ENCODE measurements at places on chromosomes 2 and 18.

DNA sequence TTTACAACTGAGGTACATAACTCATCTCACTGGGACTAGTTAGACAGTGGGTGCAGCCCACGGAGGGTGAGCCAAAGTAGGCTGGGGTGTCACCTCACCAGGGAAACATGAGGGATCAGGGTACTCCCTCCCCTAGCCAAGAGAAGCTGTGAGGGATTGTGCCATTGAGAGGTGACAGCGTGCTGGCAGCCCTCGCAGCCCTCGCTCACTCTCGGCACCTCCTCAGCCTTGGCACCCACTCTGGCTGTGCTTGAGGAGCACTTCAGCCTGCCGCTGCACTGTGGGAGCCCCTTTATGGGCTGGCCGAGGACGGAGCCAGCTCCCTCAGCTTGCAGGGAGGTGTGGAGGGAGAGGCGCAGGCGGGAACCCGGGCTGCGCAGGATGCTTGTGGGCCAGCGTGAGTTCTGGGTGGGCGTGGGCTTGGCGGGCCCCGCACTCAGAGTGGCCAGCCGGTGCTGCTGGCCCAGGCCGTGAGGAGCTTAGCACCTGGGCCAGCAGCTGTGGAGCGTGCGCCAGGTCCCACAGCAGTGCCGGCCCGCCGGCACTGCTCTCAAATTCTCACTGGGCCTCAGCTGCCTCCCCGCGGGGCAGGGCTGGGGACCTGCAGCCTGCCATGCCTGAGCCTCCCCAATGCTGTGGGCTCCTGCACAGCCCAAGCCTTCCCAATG, 44.5 kb upstream of the FAM110C start:
- no peak for DNase-seq

DNA sequence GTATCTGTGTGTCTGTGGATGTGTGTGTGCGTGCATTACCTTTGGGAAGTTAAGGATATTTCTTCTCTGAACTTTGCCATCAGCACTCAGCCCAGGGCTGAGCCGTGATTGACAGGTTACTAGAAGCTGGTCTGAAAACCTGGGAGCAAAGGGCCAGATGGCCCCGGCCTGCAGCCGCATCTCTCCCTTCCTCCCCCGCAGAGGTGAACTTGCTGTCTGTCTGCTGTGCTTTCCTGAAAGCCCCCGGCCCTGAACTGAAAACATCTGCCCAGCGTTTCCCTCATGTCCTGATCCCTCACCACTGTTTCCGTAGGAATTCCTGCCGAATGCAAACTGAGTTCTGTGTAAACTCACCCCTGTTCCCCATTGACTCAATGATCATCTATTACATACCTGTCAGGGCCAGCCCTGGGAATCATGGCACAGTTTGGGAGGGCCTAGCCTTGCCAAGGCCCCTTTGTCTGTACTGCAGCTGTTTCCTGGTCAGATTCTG, 45.8 kb downstream of the MYCN start:
- no peak for DNase-seq

GRCh38 chr2:66982766-66983165, 414.4 kb upstream of the ETAA1 start:
- DNase-seq, result no peak

DNA sequence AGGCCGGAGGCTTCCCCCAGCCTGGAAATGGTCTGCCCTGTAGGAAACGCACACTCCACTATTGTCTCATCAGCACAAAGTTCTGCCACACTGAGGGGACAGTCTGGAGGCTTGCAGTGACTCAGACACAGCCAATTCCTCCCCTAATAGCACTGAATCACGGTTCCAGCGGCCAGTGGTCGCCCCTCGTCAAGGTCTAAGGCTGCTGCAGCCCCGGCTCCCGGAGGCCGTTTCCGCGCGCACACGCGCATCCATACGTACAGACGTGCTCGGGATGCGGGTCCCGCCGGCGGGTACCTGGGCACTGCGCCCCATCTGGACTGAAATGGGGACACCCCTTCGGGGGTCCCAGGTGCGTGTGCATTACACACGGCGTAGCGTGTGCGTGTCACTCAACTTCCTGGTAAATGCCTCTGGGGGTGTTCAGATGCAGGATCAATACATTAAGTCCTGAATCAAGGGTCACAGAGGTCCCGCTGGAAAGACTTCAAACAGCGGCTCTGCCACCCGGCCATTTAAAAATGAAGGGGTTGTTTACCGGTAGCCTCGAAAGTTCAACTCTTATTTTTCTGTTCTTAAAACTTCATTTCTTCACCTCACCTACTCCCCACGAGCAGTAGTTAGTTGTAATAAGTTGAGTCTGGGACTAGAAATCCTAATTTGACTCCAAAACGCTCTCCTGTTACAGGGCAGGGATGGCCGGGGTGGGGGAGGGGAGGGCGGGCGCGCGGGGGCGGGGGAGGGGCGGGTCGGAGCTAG, 572 bp upstream of the ZNF516 start:
- DNase-seq, result no peak

GRCh38 chr2:16330012-16330411, 335.6 kb downstream of the CYRIA start:
- no peak for DNase-seq

- DNase-seq, result no peak
Observed at GRCh38 chr18:42517896-42518295, 562.9 kb downstream of the PIK3C3 start.

GRCh38 chr2:239231231-239232194, 169.3 kb downstream of the HDAC4 start:
- no peak for DNase-seq

- no peak for DNase-seq
Observed at GRCh38 chr2:24626131-24626530, 135.1 kb downstream of the NCOA1 start.

- peak; percentile 76 for DNase-seq
Observed at GRCh38 chr2:8583400-8584173, 98.3 kb upstream of the ID2 start.

GRCh38 chr18:24947521-24948305, 404.3 kb downstream of the ZNF521 start:
- DNase-seq, result no peak

GRCh38 chr2:242063850-242064249, 194.3 kb downstream of the RTP5 start:
- DNase-seq, result no peak

GRCh38 chr2:235560345-235560744, 66.5 kb downstream of the AGAP1 start:
- no peak for DNase-seq

DNA sequence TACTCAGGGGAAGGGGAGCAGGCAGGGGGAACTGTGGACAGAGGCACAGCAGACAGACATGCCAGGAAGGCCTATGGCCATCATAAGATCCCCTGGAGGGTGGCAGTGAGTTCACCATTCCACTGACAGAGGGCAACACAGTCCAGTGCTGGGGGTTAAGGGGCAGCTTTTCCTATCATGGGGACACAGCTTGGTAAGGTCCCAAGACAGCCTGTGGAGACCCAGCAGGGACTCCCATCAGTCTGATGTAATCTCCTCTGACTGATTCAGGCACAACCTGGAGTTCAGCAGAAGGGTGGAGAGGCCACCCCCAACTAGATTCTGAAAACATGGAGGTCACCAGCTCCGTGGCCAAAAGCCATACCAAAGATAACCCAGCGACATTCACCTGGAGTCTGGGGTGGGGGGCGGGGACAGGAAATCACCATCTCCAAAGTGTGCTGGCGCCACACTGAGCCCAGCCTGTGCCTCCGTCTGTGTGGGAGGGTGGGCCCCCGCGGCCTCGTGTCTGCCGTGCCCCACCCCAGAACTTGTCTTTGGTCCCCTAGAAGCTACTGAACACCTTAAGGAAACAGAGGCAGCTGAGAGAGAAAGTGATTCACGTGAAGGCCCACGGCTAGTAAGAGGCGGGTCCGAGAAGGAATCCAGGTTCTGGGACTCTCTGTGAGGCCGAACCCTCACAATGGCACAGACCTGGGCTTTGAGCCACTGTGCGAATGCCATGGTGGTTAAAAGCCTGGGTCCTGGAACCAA, 28.6 kb downstream of the DNMT3A start:
- no peak for DNase-seq

DNA sequence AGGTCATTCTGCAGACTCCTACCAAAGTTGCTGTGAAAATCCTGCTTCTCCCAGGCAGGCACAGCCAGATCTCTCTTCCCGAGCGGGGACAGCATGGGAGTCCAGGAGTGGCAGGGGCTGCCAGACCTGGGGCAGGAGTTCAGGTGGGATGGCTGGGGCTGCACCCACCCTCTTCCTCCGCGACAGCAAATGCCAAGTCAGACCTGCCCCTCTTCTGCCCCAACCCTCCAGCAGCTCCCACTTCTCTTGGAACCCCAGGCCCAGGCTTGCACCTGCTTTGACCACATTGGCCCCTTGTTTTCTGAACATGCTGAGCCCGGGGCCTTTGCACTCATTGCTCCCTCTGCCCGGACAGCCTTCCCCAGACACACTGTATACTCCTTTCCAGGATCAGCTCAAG, 288.2 kb upstream of the HS6ST1 start:
- no peak for DNase-seq

- DNase-seq, result no peak
Observed at GRCh38 chr18:54392543-54393023, 34.9 kb downstream of the C18orf54 start.

DNA sequence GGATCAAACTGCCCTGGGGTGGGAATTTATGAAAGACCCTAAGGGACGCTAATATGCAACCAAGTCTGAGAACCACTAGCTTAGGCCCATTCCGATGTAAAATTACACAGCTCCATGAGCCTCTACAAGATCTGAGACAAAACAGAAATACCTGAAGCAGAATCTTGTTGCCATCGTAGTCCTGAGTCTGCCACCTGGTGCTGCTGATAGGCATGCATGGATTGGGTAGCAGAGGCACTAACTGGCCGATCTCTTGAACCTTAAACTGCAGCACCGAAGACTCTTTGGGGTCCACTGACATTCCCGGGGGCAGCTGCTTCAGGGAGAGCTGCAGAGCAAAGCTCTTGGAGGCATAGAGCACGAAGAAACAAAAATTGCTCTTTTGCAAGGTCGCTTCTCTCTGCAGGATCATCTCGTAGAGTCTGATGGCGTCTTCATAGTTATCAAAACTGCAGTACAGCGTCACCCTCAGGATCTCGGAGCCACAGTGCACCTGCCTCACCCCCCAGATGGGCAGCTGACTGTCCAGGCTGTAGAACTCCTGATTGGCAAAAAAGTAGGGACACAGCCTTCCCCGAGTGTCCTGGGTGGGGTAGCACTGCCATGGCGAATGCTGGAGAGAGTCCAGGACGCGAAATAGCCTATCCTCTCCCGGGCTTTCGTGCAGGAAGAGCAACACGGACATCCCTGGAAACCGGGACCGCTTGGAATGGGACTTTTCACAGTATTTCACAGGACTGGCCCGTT, 848 bp downstream of the FAM124B start:
- DNase-seq, result no peak

GRCh38 chr2:231228223-231228622, 29.8 kb downstream of the ARMC9 start:
- no peak for DNase-seq

- DNase-seq, result no peak
Observed at GRCh38 chr2:15388406-15389325, 172.5 kb downstream of the NBAS start.

DNA sequence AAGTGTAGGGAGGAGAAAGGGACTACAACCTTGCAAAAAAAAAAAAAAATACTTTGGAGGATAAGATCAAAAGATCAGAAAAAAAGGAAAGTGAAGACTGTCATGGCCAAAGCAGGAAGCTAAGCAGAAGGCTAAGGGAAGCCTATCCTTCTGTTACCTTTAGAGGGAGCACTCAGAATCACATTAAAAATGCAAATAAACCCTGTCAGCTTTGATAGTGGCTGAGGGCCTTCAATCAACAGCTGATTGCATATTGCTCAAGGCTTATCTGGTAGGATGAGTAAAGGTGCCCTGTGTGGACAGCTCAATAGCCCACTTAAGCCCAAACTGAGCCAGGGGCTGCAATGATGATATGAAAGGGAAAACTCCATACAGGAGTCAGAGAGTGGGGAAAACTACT, 1021.2 kb downstream of the LRP1B start:
- no peak for DNase-seq

DNA sequence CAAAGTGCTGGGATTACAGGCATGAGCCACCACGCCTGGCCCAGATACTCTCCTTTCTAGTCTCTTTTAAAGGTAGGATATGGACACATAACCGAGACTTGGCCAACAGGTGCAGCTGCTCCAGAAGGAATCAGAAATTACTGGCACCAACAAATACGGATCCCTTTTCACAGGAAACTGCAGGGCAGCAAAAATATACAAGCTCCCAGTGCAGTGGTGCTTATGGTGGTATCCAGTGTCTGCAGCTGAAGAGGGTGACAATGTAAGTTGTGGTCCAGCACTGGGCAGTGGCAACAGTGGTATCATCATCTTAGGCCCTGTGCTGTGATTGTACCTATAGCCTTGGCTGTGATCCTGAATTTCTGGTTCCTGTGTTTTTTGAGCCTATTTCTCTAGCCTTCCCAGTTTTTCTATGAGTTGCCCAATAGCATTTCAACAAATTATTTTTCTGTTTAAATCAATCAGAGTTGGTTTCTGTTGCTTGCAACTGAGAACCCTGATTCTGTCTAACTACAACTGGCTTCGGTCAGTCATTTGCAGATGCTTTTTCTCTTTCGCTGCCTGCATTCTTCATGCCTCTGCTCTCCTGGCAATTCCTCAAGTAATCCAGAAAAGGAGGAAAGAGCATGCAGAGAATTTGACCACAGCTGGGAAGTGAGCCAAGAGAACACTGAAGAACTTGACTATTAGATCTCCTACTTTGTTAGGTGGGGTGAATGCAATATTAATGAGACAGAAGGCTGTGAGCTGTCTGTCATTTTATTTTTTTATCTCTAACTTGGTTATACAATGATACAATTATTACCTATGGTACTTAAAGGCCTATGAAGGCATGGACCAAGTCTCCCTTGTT, 30.8 kb upstream of the EML4 start:
- no peak for DNase-seq

GRCh38 chr2:178761759-178762371, 45.4 kb downstream of the TTN start:
- no peak for DNase-seq

- no peak for DNase-seq
Observed at GRCh38 chr2:43110442-43110871, 115.9 kb downstream of the ZFP36L2 start.

GRCh38 chr2:7057865-7058400, 140.7 kb downstream of the RNF144A start:
- DNase-seq, result no peak

DNA sequence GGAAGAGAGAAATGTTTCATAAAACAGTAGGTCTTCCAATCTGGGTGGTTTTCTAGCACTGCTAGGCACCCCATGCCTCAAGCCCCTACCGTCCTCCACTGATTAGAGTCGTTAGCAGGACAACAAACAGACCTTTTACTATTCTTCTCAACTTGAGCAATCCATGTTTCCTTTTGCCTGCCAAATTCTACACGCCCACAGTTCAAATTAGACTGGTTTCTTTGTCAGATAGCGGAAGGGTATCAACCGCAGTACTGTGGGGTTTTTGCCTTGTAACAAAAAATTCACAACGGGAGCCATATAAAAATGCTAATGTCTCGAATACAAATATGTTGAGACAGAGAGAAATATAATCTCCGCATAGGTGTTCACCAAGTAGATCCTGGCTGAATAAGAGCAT, 59.9 kb downstream of the VIT start:
- DNase-seq, result no peak

Measured in stimulated activated CD8-positive, alpha-beta memory T cell treated with anti-CD3 and anti-CD28 coated beads, Interleukin-15, amount 100 ng/mL, for 48 hours (primary cell).